Left renal cortex interstitium (tissue), 4 donors: ENCODE measurements at places on chromosomes 7 and 10. TPM values are rescaled to one million over a fixed set of nuclear protein-coding genes. Genes with fewer than 3 reads are reported as not detected.

Gene EBF3
- 2.8 TPM for polyA plus RNA-seq

Gene CABCOCO1
- polyA plus RNA-seq, result 2.9 TPM

Gene CCDC172
- not detected for polyA plus RNA-seq

GRCh38 chr7:20784388-20785156, 2.1 kb downstream of the SP8 start:
- no peak for DNase-seq

GRCh38 chr7:17007841-17008240, 126.1 kb upstream of the AGR3 start:
- DNase-seq, result no peak

DNA sequence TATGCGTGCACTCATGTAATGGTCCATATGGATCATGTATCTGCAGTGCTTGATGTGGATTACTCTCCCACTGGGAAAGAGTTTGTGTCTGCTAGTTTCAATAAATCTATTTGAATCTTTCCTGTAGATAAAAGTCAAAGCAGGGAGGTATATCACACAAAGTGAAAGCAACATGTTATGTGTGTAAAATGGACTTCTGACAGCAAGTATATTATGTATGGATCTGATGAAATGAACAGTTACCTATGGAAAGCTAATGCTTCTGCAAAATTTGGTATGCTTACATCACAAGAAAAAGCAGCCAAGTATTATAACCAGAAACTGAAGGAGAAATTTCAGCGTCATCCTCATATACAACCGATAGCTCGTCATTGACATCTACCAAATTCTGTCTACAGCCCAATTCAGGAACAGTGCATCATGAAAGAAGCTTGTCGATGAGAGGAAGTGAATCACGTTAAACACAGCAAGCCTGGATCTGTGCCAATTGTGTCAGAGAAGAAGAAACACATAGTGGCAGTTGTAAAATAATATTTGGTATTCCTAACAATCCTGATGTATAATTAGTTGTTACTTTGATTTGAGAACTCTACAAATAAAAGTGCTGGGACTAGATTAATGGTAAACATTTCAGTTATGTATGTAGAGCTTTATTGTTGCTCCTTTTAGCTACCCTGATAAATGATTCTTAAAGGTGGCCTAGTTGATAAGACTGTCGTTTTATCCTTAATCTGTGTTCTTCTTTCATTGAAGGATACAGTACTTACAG, 14.2 kb upstream of the SYPL1 start:
- no peak for DNase-seq

- no peak for DNase-seq
These were observed 141.5 kb upstream of the CAV2 start for GRCh38 chr7:116357781-116358670.

DNA sequence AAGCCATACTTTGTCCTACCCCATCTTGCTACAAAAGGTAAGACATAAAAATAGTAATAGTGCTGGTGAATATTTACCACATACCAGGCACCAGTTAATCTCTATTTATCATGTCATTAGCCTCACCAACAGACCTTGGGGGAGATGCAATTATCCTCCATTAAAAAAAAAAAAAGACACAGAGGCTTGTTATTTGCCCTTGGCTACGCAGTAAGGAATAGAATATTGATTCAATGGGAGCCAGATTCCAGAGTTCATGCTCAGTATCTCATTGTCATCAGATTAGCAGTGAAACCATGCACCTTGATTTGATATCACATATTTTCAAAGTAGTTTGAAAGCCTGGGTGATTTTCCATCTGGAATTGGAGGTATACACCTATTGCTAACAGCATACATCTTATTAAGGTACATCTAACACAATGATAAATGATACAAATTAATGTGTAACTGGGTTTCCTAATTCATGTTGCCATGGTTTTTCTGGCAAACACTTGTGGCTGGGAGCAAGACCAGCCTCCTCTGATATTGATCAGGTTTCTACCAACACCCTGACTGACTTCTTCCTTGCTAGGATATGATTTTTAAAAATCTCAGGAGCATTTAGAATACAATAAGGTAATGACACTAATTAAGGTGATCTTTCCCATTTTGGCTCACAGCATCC, 67.1 kb upstream of the PRR15 start:
- no peak for DNase-seq

- no peak for DNase-seq
These were observed 892.6 kb downstream of the XPNPEP1 start for GRCh38 chr10:109030581-109031210.
